Activated T-helper 17 cell treated with anti-CD3 and anti-CD28 coated beads, Interleukin-2, amount 50 U/mL, for 72 hours (primary cell): ENCODE measurements at places on chromosomes 4 and X. TPM values are rescaled to one million over a fixed set of nuclear protein-coding genes. Genes with fewer than 3 reads are reported as not detected.

GRCh38 chr4:150123796-150124677 lies 45.8 kb downstream of the DCLK2 start:
- no peak for ATAC-seq

DNA sequence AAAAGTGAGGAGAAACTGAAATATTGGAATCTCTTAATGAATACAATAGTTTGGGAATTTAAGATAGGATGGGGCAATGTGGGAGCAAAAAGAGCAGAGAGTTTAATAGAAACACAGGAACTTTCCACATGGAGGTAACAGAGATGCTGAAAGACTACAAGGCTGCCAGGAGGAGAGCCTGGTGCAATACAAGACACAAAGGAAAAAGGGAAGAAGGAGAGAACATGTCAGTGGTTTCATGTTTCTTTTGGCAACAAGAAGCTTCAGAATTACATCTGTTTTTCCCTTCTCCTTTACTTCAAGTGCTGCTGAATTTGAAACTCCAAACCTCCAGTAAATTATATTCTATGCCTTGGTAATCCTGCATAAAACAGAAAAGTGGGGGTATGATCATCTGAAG lies 474.3 kb downstream of the FAT4 start:
- no peak for ATAC-seq

DNA sequence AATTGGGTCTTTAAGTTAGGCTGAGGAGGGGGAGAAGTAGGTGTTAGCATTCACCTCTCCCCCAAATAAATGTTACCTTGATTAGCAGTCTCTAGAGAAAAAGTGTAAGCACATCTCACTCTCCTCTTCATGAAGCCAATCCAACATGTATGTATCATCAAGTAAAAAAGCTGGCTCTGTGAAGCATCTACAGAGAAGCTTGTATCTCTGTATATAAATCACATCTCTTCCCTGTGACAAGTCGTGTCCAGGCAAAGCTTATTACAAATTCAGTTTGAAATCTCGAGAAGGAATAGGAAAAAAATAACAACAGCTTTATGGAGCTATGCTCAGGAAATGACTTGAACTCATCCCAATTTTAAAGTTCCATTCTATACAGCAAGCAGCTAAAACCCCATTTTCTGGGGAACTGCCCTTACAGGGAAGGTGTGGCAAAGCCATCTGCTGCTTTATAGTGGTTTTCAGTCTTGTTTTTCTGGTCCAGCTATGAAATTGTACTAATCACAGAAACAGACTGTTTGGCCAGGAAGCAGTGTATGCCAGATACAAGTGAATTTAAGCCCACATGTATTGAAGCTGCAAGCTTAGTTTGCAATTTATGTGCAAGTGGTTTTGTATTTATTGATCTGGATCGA lies 313.3 kb upstream of the NOCT start:
- ATAC-seq = no peak

SYP gene
- total RNA-seq = 16.6 TPM

MTMR1 gene
- 36.0 TPM for total RNA-seq

GPRASP1 gene
- total RNA-seq = 2.3 TPM

MAGEB3 gene
- total RNA-seq = not detected

GRCh38 chr4:130812117-130812765 lies 1716.3 kb downstream of the C4orf33 start:
- ATAC-seq = no peak
